ENCODE measurements at places on chromosomes 16 and 17.

GRCh38 chr17:542943-543342 lies 171.7 kb downstream of the VPS53 start:
- DNase-seq = no peak

- DNase-seq = no peak
Observed at GRCh38 chr16:85398688-85399582, 214.2 kb upstream of the GSE1 start.

- DNase-seq = no peak
Observed at GRCh38 chr16:4081047-4081446, 35.2 kb downstream of the ADCY9 start.

GRCh38 chr17:27494192-27495091 lies 38.2 kb downstream of the KSR1 start:
- DNase-seq = peak; percentile 54

- DNase-seq = peak; percentile 99
Observed at GRCh38 chr17:81394921-81395599, at the start of gene BAHCC1. BAHCC1 (plus strand) TSS chr17:81395457; CDS start chr17:81399740, 4,283 bp downstream.

DNA sequence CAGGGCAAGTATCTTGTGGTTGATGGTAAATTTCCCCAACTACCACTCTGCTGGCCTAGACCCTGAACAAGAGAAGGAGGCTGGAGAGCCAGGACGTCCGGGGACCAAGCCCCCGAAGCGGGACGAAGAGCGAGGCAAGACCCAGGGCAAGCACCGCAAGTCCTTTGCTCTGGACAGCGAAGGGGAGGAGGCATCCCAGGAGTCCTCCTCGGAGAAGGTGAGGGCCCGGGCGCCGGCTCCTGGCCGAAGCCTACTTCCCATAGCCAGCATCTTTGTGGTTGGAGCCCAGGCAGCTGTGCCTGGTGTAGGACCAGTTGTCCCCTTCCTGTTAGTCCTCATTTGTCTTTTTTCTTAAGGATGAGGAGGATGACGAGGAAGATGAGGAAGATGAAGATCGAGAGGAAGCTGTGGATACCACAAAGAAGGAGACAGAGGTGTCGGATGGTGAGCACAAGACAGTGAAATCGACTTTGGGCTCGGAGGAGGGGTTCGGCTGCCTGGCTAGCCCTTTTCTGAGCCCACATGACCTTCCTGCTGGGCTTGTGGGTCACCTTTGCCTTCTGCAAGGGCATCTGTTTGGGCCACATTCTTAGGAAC lies 11.8 kb downstream of the SETD1A start:
- no peak for DNase-seq

- DNase-seq = no peak
Observed at GRCh38 chr16:55001931-55002330, 71.3 kb downstream of the IRX5 start.

DNA sequence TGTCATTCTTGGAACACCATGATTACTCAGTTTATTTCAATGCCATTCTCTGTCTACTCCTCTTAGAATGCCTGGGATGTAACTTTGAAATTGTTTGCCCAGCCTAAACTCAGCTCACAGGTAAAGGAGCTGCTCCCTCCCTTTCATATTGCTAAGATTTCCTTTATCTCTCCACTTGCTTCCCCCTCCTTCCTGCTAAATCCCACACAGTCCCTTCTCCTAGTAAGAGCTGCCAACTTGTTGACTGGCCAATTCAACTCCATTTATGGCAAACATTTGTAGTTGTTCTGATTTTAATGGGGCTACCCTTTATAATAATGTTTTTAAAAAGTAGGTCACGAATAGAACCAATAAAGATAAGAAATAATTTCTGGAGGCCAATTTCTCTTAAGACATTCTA lies 146.1 kb downstream of the SKAP1 start:
- DNase-seq = no peak

DNA sequence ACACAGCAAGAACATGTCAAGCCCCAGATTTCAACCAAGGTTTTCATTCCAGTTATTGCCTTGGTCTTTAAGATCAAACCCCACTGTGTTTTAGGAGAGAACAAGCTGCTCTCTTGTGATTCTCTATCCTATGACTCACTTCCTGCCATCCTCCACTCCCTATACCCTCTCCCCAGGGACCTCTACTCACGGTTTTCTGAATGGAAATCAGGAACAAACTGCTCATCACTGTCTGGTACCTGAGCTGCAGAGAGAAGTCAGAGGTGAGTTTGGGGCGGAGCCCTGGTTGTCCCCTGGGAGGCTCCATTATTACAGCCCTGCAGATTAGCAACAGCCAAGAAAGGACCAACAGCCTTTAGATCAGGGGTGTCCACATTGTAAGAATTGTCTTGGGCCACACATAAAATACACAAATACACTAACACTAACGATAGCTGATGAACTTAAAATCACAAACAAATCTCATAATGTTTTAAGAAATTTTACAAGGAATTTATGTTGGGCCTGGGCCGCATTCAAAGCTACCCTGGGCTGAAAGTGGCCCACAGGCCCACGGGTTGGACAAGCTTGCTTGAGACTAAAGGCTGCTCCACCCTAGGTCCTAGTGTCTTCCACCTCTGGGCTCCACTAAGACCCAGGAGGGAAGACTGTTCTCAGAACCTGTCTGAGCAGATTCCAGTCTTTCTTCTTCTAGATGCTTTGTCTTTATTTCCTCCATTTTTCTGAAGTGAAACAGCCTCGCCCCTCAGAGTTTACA lies 9.7 kb downstream of the ETV4 start:
- DNase-seq = no peak

GRCh38 chr16:89561142-89561883 lies 831 bp downstream of the RPL13 start:
- DNase-seq = no peak

GRCh38 chr17:50630524-50631194 lies 4.0 kb upstream of the ABCC3 start:
- DNase-seq = no peak

- DNase-seq = no peak
Observed at GRCh38 chr16:4696905-4697847, 3.8 kb downstream of the NUDT16L1 start.

GRCh38 chr16:3086596-3087242 lies 12.4 kb downstream of the ZSCAN10 start:
- no peak for DNase-seq

- no peak for DNase-seq
Observed at GRCh38 chr17:51860954-51861561, 297.5 kb downstream of the CA10 start.

GRCh38 chr17:6713130-6713917 lies at the start of gene SLC13A5:
SLC13A5 (minus strand) TSS chr17:6713369; CDS start chr17:6713333, 36 bp downstream.
- no peak for DNase-seq

DNA sequence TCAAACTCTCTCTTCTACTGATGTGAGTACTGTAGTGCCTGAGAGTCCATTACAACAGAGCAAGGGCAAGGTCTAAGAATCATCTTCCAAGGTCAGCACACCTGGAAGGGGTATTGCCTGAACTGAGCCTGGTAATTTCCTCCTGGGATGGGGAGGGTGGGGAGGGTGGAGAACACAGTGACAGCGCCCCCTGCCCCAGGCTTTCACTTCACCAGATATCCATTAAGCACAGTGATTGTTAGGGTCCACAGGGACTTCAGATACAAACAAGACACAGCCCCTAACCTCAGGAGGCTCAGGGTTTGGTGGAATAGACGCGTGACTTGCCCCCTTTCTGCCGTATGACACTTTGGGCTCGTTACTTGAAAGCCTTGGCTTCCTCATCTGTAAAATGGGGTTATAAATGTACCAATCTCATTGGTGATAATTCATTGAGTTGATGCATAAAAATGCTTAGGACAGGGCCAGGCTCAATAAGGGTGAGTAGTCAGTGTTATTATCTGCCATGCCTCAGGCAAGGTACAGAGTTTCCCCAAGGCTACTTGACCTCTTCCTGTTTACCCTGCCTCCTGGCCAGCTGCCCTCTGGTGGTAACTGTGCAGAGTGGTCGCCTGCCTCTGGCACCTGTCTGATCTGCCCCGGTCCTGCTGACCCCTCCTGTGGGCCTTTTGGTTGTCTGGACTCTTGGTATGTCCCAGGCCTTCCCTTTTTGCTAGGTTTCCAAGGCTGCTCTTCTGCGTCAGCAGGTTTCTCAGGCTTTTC lies 13.1 kb upstream of the BRD7 start:
- no peak for DNase-seq

- DNase-seq = no peak
Observed at GRCh38 chr17:71292006-71292405, 828.8 kb upstream of the SOX9 start.

GRCh38 chr16:70381604-70382342 lies 35.1 kb downstream of the DDX19A start:
- no peak for DNase-seq

DNA sequence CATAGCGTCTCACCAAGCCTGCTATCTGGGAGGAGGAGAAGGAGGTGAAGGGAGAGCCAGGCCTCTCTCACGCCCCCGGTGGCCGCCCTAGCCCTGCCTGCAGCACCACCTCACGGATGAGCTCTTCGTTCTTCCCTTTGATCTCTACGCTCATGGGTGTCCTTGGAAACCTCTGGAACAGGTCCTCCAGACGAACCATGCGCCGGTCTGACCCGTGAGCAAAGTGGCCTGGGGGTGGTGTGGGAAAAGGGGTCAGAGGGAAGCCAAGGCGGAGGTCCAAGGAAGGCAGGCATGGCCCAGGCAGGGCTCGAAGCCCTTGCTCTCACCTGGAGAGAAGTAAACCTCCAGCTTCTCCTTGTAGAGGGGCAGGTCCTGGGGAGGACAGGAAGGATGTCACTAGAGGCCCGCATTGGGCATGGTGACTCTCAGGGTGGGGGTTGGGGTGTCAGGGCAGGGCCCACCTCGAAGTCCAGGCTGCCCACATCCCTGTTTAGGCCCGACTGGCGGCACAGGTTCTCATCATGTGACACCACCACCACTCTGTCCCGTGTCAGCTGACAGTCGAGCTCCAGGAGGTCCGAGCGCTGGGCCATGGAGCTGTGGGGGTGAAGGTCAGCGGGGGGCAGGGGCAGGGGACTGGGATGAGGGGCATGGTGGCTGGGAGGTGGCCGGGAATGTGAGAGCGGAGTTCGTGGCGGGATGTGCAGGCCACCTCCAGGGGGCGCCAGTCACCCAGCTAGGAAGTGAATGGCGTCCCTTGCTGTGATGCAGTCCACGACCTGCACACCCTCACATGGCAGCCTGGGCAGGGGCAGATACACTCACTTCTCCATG lies 923 bp downstream of the GDPD3 start:
- no peak for DNase-seq

GRCh38 chr16:74623839-74624235 lies 16.9 kb upstream of the GLG1 start:
- DNase-seq = no peak

GRCh38 chr16:85781695-85782370 lies 17.5 kb downstream of the EMC8 start:
- DNase-seq = no peak

DNA sequence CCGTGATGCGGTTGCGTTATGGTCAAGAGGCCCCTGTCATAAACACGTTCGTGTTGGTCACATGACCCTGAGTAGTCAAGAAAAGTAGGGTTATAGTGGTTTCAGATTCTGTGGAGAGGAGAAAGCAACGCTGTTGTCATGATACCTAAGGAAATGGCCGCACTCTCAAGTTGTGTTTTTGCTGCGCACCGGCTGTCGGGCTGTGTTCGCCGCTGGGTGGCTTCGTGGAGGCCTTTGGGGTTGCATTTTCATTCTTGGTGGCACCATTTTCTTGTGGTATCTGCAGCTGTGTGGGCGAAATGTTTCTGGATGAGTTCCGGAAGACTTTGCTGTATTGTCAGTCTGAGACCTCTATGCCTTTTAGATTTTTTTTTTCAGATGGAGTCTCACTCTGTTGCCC lies 35.0 kb downstream of the DEF8 start:
- no peak for DNase-seq

- no peak for DNase-seq
Observed at GRCh38 chr17:64390044-64390443, 616 bp downstream of the PECAM1 start.

DNA sequence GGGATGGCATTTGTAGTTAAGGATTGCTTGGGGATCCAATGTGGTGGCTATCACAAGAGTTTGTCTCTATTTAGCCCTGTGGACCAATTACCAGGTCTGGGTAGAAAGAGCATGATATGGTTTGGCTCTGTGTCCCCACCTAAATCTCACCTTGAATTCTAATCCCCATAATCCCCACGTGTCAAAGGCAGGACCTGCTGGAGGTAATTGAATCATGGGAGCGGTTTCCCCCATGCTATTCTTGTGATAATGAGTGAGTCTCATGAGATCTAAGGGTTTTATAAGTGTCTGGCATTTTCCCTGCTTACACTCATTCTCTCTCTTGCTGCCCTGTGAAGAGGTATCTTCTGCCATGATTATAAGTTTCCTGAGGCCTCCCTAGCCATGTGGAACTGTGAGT lies 86.4 kb upstream of the HS3ST4 start:
- no peak for DNase-seq

GRCh38 chr17:68491381-68492231 lies 20.6 kb upstream of the PRKAR1A start:
- DNase-seq = no peak

- DNase-seq = no peak
Observed at GRCh38 chr16:11309895-11310633, 28.9 kb upstream of the PRM1 start.

DNA sequence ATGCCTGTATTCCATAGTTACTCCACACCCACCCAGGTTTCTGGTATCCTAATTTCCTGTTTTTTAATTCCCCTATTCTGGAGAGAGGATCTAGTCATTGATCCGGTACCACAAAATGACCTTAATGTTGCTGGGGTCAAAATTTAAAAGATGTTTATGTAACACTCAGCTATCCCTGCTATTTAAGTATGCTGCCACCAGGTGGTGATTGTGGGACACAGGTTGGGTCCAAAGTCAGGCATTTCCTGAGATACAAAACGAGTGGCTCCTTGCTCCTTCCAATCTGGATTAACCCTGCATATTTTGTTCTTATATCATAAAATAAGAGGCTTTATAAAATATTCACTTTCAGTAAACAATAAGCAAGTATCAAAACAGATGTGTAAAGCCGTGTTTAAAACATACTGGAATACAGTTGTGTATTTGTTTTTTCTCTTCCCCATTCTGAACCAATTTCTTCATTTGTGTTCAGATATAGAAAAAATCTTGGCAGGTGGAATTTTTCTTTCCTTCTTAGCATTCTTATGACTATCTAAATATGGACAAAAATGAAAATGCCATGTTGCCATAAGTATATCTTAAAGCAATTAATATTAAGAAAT lies 16.3 kb downstream of the HS3ST4 start:
- DNase-seq = no peak

- DNase-seq = no peak
Observed at GRCh38 chr16:48892893-48893292, 282.9 kb upstream of the N4BP1 start.

GRCh38 chr16:54501797-54502196 lies 215.2 kb upstream of the IRX3 start:
- no peak for DNase-seq

- DNase-seq = no peak
Observed at GRCh38 chr17:83082424-83082823, 3.0 kb downstream of the METRNL start.
